Germinal center (tissue), 1 donor: ENCODE measurements at places on chromosomes 1 and 21.

GRCh38 chr1:108893141-108893530 is 16.4 kb downstream of the GPSM2 start:
- DNase-seq, result no peak

DNA sequence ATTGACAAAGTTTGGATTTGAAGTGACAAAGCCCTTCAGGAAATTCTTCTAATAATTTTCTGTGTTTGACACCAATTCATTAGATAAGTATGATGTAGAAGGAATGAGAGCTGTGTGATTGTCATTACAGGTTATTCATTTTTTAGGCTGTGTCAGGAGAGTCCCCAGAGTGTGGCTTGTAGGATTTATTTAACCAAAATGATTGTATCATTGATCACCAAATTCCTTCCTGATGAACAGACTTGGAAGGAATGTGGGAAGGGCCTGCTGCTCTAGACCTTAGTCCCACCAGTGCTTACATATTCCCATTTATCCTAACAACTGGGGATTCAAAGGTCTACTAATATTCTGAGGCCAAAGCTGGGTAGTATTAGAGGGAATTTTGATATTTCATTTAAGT is 383.3 kb upstream of the KAZN start:
- DNase-seq, result no peak

DNA sequence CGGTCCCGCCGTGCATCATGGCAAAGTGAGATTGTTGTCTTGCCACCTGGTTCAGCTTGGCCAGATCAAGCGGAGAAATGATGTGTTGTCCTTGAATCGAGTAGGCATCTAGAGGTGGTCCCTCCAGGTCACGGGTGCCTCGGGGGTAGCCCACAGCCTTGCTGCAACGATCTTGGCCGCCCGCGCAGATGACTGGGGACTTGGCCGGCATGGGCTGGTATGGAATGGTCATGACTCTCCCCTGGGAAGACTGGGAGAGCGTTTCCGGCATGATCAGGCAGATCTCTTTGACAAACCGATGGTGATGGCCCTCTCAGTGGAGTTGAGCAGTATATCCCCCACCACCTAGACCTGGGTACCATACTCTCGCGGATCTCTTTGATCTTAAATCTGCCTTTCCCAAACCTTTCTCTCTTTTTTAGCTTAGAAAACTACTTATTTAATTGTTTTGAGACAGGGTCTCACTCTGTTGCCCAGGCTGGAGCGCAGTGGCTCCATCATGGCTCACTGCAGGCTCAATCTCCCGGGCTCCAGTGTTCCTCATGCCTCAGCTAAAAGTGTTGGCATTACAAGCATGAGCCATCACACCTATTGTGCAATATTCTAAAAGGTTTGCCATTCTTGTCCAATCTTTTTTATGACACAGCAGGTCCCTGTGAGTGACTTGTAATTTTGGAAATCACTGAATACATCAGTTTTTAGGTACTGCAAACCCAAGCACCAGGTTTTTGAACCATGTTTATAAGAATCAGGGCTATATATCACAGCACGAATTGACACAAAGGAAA is 9.4 kb upstream of the ELAPOR1 start:
- no peak for DNase-seq

DNA sequence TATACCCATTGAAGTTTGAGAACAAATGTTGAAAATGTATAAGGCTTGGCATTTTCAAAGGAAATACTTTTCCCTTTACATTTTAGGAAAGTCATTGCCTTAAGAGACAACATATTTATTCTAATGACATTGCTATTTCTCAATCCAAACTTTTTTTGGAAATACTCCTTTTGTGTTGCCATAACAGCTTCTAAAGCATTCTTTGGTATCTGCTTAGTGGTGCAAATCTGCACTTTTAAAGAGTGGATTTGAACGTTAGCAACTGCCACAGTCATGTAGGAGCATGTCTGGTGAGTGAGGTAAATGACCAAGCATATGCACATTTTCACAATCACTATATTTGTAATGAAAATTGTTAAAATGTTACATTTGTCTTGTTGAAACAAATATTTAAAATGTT is 124.4 kb upstream of the GORAB start:
- no peak for DNase-seq

- DNase-seq, result no peak
Observed at GRCh38 chr1:208222376-208223126, 21.6 kb downstream of the PLXNA2 start.

DNA sequence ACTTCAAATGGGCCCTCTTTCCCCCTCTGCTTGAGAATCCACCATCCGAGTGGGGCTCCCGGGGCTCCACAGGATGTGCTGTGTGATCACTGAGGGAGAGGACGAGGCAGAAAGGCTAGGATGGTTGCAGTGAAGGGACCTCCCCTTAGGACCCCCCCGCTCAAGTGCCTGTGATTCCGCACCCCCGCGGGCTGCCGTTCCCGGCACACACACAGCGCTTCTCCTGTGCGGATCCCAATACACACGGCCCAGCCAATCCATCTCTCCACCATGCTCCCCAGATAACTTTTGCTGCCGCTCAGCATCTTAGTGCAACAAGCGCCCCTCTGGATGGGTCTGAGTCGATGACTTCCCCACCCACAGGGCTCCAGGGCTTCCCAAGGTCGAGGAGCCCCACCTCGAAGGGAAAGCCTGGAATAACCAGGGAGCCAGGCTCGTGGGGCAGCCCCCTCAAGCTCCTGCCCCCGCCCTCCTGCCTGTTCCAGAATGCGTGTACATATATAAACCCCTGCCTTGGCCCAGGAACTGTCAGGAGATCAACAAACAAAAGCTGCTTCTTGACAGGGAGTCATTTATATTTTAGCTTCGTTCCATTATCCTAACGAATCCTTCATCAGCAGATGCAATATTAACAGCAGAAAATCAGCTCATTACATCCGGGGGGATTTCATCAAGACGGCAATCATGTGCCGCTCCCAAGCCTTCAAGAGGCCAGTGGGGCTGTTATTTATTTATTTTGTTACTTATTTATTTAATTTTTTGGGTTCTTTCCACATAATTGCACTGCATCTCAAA is 83.7 kb downstream of the CASZ1 start:
- no peak for DNase-seq

GRCh38 chr1:156741481-156741983 is 644 bp upstream of the MRPL24 start:
- no peak for DNase-seq

- DNase-seq, result no peak
Observed at GRCh38 chr1:107525961-107526360, 385.1 kb downstream of the NTNG1 start.

- no peak for DNase-seq
Observed at GRCh38 chr1:54095546-54096226, 42.3 kb downstream of the TCEANC2 start.

GRCh38 chr1:81848880-81849682 is 48.3 kb downstream of the ADGRL2 start:
- no peak for DNase-seq

GRCh38 chr1:94966033-94966432 is 39.1 kb upstream of the CNN3 start:
- no peak for DNase-seq

- DNase-seq, result no peak
Observed at GRCh38 chr1:44602634-44603628, 71.3 kb downstream of the TMEM53 start.

DNA sequence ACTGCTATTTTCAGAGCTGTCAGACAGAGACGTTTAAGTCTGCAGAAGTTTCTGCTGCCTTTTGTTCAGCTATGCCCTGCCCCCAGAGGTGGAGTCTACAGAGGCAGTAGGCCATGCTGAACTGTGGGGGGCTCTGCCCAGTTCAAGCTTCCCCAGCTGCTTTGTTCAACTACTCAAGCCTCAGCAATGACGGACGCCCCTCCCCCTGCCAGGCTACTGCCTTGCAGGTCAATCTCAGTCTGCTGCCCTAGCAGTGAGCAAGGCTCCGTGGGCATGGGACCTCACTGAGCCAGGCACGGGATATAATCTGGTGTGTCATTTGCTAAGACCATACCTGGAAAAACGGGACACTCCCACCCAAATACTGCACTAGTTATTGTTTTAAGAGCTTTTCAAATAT is 219.7 kb downstream of the BRINP3 start:
- DNase-seq, result no peak

GRCh38 chr1:3541936-3542335 is 69.4 kb downstream of the MEGF6 start:
- no peak for DNase-seq

GRCh38 chr1:232917053-232917452 is 33.4 kb upstream of the NTPCR start:
- DNase-seq, result no peak

GRCh38 chr1:227635596-227635995 is 72.2 kb downstream of the ZNF678 start:
- DNase-seq, result no peak

GRCh38 chr1:106325600-106325999 is 730.9 kb upstream of the PRMT6 start:
- DNase-seq, result no peak

GRCh38 chr21:45576838-45577737 is 34.8 kb upstream of the SLC19A1 start:
- DNase-seq, result no peak

GRCh38 chr21:43797925-43798715 is 8.7 kb downstream of the RRP1 start:
- DNase-seq, result no peak

GRCh38 chr1:64363616-64364015 is 106.3 kb upstream of the CACHD1 start:
- DNase-seq, result no peak

GRCh38 chr1:156676820-156677615 is at the start of gene NES:
TSS of gene NES (minus strand) at chr1:156677407. CDS start at chr1:156677264, 143 bp downstream.
- DNase-seq, result no peak

DNA sequence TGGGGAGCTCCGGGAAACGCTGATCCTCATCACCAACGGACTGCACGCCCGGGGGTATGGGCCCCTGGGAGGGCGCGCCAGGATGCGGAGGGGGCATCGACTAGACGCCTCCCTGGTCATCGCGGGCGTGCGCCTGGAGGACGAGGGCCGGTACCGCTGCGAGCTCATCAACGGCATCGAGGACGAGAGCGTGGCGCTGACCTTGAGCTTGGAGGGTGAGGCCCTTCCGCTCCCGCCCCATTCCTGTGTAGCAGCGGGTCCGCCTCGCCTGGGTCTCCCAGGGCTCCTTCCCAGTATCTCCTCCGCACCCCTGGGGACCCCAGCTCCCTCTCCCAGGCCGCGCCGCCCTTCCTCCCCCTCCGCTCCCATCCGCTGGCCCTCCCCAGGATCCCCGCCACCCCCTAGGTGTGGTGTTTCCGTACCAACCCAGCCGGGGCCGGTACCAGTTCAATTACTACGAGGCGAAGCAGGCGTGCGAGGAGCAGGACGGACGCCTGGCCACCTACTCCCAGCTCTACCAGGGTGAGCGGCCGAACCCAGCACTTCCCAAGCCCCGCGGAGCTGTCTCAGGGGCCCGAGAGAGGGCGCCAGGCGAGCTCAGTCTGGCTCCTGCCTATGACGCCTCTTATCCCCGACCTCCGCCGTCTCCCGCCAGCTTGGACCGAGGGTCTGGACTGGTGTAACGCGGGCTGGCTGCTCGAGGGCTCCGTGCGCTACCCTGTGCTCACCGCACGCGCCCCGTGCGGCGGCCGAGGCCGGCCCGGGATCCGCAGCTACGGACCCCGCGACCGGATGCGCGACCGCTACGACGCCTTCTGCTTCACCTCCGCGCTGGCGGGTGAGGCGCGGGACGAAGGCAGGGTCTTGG is 5.0 kb downstream of the HAPLN2 start:
- no peak for DNase-seq

GRCh38 chr1:160209321-160210046 is 4.3 kb downstream of the PEA15 start:
- no peak for DNase-seq

GRCh38 chr1:87763483-87763882 is 434.8 kb downstream of the LMO4 start:
- no peak for DNase-seq

- no peak for DNase-seq
Observed at GRCh38 chr1:67162954-67163353, 3.3 kb upstream of the IL23R start.

GRCh38 chr1:170415710-170416372 is 116.1 kb upstream of the GORAB start:
- DNase-seq, result no peak

- DNase-seq, result no peak
Observed at GRCh38 chr21:46195595-46196195, 11.4 kb upstream of the SPATC1L start.

- DNase-seq, result no peak
Observed at GRCh38 chr1:164498792-164499191, 60.2 kb upstream of the PBX1 start.

DNA sequence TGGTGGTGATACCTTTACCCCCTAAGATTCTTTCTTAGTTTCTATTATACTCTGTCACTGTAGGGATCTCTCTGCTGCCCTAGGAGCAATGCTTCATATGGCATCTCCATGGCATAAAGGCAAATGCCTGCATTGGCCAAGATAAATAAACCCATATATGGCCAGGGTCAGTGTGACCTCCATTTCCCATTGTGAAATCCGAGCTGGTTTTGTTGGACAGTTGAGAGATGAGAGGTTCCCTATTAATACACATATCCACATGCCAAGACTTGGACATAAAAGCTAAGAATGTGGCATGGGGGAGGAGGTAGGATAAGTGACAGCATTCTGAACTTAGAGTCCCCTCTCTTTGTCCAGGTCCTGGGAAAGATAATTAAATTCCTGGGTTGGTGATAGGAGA is 1.4 kb downstream of the TPM3 start:
- DNase-seq, result no peak

DNA sequence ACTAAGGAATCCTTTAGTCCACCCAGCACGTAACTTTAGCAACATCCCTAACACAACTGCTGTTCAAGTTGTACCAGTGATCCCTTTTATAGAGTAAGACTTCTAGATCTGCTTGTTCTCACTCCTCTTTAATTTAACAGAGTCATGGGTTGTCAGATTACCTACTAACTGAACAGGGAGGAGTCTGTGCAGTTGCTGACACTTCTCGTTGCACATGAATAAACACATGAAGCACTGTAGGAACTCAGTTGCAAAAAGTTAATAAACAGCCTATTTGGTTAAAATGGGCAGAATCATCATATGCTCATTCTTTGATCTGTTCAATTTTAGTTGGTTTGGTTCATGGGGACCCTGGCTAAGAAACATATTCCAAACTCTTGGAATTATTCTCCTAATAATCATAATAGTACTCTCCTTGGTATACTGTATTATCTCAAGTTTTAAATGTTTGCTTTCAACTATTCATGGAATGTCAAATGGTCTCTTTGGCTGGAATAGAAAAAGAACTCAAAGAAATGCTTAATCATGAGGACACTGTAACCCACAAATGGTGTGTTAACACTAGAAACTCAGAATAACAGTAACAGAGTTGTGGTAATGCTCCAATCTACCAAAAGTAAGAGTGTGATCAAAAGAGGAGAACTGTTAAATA is 15.6 kb downstream of the PLPPR5 start:
- no peak for DNase-seq
